ENCODE measurements at places on chromosomes 6 and 20. TPM values are rescaled to one million over a fixed set of nuclear protein-coding genes. Genes with fewer than 3 reads are reported as not detected.

Gene C6orf52
- total RNA-seq: 3.9 TPM

Gene CPXM1
- total RNA-seq: 0.17 TPM

Gene FOXA2
- total RNA-seq: 0.10 TPM

Gene NNAT
- not detected for total RNA-seq

Gene OR2B6
- 0.25 TPM for total RNA-seq

Gene ADGRF5
- total RNA-seq: 0.17 TPM

Gene ABHD16B
- total RNA-seq: not detected

Gene PAX1
- total RNA-seq: not detected

Gene OOEP
- total RNA-seq: not detected

Gene FAM209B
- total RNA-seq: not detected

Measured in HCT116 (cell line).